Stimulated activated CD4-positive, alpha-beta T cell treated with anti-CD3 and anti-CD28 coated beads, Interleukin-15, amount 100 ng/mL, for 24 hours (primary cell): ENCODE measurements at places on chromosomes 5 and 9.

- DNase-seq: no peak
These were observed 12.2 kb downstream of the DNLZ start for GRCh38 chr9:136351252-136351800.

DNA sequence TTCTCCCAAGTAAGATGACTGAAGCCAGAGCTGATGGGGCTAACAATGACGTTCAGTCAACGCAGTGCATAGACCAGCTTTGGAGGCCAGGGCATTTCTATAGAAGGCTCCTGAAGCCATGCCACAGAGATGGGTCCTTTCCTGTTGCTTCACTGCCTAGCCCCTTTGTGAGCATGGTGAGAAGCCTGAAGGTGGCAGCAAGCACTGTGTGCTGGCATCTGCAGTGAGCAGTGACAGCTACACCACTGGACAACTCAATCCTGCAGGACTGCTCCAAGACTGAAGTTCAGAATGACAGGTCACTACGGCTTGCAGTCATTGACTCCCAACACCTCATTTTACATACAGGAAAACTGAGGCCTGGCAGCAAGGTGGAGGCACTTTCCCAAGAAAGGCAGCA lies 229.0 kb downstream of the TSSK1B start:
- no peak for DNase-seq

DNA sequence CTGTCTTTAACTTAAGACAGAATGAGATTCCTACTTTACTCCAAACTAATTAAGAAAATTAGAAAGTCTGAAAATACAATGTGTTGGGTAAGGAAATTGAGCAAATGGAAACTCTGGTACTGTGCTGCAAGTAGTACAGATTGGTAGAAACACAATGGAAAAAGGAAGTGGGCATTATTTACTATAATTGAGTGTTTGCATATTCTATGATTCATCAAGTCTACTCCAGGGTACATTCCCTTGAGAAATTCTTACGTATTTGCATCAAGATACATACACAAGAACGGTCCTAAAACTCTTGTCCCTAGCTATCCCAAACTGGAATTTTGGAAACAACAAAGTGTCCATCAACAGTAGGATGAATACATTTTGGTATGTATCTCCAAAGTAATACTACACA lies 123.5 kb upstream of the TARS1 start:
- DNase-seq: no peak

GRCh38 chr9:17531642-17532254 lies 47.1 kb upstream of the SH3GL2 start:
- DNase-seq: peak; percentile 43

- DNase-seq: no peak
These were observed 984.4 kb upstream of the WWC1 start for GRCh38 chr5:167307042-167307441.
